Hepatocyte (in vitro differentiated cells): ENCODE measurements at places on chromosomes 13 and 19. TPM values are rescaled to one million over a fixed set of nuclear protein-coding genes. Genes with fewer than 3 reads are reported as not detected.

LGALS7B gene
- 0.72 TPM in 1 of 2 replicates, not detected in the other for polyA plus RNA-seq

DACH1 gene
- polyA plus RNA-seq, result 1.1 and 1.3 TPM in 2 replicates

CPT1C gene
- polyA plus RNA-seq, result 6.8 and 10.0 TPM in 2 replicates

ITGBL1 gene
- polyA plus RNA-seq, result not detected in 2 replicates

MATK gene
- polyA plus RNA-seq, result 0.34 and 0.50 TPM in 2 replicates

DNA sequence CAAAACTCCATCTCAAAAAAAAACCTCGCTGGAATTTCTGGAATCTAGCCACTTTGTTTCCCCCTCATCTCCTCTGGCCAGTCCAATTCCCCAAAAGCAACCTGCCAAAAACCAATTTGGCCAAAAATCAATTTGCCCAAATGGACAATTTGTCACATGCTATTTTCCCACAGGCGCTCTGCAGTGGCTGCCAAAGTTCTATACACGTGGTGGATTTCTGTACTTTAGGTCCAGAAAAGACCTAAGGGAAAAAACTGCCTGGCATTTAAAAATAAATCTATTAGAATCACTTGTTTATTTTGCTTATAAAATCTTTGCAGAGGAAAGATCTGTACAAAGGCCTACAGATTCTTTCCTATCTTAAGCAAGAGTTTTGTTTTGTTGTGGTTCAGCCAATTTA is 79.4 kb downstream of the MAP4K1 start:
- DNase-seq, result no peak

DNA sequence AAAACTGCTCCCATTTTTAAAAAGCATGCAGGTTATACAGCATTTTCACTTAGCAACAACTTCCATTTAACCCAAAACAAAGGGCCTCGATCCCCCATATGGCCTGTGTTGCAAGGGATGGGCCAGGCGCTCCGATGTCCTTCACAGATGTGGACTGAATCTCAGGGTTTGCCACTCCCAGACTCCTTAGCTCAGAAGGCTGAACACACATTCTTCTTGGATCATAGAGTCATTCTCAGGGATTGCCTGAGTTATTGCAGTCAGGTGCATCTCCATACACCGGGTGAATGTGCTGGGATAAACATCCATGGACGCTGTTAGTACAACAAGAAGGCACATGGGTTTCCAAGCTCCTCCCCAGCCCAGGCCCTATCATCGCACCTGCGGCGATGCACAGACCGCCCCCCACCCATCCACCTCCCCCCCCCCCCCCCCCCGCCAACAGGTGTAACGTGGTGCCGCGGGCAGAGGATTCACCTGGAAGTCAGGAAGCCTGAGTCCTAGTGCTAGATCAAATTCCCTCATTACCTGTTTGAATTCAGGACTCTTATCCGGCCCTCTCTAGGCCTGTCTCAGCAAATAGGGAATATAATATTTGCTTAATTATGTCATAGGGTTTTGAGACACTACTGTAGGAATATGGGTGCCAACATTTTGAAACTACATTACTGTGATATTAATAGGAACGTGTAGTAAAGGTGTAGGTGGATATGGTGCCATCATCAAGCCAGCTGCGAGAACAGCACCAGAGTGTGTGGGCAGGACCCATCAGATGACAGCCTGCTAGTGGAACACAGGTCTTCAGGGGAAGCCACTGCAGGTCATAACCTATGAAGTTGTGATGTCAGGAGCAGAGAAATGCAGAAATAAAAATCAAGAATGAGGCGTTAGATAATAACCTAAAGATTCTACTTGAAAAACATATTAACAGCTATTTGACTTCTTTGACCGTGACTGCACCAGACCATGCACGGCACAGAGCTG is 110.9 kb downstream of the SACS start:
- no peak for DNase-seq

DNA sequence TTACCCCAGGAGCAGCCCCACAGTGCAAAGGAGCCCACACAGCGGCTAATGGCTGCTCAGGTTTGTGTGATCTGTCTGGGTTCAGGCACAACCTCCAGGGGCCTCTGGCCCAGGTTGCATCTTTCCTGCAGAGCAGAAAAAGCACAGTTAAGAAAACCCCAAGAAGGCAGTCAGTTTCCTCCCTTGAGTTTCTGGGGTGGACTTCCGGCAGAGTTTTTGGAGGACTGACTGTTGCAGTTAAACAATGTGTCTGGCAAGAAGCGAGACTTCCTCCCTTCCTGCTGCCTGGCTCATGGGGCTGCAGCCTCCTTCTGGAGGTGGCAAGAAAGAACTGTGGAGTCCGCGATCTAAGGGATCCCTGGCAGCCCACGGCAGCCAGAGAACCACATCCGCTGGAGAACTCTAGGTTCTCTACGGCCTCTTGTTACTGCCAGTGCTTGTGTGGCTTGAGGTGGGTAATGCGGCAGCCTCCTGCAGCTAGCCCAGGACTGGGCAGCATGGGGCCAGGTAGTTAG is 114.4 kb downstream of the ZDHHC20 start:
- no peak for DNase-seq
